ENCODE measurements at places on chromosomes 3 and 15.

GRCh38 chr15:61248790-61249189, 19.7 kb upstream of the RORA start:
- DNase-seq: no peak

GRCh38 chr3:20316238-20316637, 130.2 kb upstream of the SGO1 start:
- no peak for DNase-seq

DNA sequence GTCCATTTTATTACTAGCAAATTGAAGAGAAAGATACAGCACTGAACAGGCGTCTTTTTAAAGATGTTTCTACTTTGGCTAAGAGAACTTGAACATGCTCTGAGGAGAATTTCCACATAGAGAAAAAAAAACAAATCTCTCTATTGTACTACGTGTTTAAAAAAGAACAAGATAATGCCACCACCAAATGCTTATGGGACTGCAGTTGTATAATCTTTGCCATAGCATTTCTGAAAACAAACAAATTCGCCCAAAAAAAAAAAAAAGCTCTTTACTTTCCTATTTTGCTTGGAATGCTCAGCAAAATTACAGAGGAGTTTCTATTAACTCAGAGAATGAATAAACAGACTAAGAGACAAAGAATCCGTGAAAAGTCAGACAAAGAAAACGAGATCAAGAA, 114.2 kb downstream of the CNTN3 start:
- no peak for DNase-seq

- no peak for DNase-seq
Measured at GRCh38 chr3:178067721-178068120, 468.5 kb upstream of the KCNMB2 start.

DNA sequence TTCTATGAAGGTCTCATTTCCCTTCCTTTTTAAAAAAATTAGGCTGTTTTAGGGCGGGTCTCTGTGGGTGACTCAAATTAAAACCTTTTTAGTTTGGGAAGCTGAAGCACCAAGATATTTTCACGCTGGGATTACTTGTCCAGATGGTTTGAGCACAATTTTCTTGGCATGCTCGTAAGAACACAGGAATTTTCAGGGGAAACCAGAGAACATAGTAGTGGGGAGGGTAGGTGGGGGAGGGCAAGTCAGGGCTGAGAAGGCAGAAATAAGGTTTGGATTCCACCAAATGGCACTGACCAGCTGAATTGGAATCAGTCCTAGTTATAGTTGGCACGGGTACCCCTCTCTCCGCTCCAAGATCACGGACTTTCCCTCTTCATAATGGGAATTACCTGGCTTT, 97.3 kb upstream of the LRIG1 start:
- no peak for DNase-seq

DNA sequence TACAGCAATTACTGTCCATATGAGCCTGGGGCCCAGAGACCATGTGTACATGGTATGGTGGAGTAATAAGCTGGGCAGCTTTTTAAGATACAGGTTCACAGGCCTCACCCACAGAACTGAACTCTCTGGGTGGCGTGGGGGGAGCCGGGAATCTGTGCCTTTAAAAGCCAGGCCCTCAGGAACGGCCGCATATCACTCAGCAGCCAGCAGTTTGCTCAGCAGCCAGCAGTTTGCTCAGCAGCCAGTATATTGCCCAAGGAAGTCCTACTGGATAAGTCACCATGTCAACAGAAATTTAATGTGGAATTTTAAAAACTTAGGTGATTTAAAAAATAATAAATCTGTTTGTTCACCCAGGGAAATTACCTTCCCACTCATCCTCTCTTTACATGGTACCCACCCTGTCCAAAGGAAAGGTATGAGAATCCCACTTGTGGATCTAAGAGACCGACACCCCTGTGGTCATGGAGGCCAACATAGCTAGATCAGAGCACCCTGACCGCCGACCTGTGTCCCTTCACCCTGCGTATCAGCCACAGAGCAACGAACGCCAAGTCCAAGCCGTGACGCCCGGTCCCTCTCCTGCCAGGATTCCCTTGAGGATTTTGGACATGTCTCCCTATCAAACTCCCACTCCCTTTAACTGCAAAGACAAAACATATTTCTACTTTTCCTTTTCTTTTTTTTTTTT, 95.7 kb upstream of the CHRM5 start:
- DNase-seq: no peak

- no peak for DNase-seq
Measured at GRCh38 chr15:48060396-48060795, 60.4 kb upstream of the SLC24A5 start.

- no peak for DNase-seq
Measured at GRCh38 chr3:172213904-172214303, 174.5 kb downstream of the FNDC3B start.

GRCh38 chr3:183688874-183689273, 8.7 kb upstream of the YEATS2 start:
- DNase-seq: no peak

DNA sequence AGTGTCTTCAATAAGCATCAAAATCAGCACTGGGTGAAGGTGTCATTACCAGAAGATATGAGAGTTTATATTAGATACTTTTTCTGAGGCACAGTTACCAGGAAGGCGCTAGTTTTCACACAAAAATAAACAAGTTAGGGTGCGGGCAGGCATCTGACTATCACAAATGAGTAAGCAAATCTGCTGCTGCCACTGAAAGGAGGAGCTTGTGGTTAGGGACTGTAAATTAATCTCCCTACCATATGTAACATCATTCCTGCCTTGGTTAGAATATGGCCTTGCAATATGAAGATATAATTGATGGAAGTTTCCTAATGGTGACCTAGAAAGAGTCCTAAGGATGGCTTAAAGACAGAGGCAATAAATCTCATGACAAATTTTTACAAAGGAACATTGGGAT, 19.5 kb upstream of the EID1 start:
- DNase-seq: no peak

- DNase-seq: no peak
Measured at GRCh38 chr3:66419036-66419435, 81.8 kb downstream of the LRIG1 start.

DNA sequence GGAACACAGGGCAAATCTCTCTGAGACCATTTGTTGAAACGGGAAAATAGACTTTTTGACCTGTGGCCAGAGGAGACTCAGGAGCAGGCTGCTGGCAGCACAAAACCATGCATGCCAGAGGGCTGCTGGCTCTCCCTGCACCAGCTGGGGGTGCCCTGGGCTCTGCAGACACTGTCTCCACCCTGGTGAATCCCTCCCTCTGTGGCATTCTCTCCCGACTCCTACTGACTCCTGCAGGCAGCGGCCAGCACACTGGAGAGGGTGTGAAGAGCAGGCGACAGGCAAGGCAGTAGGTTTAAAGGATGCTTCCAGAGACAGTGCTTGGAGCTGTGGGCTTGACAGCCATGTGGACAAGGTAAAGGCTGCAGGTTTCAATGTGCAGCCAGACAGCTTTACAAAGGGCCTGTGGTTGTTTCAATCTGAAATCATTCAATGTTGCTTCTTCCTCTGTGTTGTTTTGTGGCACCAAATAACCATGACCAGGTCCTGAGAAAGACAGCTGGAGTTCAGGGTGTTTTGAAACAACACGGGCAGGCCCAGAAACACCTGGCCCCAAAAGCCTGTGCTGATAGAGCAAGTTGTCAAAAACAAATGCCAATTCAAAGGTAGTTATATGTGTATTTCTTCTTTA, 431.0 kb upstream of the ATP10A start:
- DNase-seq: peak; percentile 1

- DNase-seq: no peak
Measured at GRCh38 chr3:106810300-106810875, 566.9 kb upstream of the CCDC54 start.

DNA sequence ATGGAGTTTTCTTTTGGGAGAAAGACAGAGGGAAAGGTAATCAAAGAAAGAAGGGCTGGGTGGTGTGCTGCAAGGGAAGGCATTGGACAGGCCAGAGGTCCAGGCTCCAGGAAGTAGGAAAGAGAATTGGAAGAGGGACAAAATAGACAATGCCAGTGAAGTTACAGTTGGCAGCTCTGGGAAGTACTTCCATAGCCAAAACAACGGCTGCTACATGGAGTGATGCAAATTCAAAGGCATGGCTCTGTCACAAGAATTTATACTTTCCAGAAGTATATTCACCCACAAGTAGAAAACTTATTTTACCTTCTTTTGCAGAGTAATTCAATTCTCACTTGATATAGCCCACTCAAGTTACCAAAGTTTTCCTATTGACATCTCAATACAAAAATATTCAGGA, 191.5 kb downstream of the TNIK start:
- no peak for DNase-seq

GRCh38 chr3:50412231-50412754, 53.0 kb upstream of the TMEM115 start:
- DNase-seq: no peak

GRCh38 chr15:36803773-36804172, 224.3 kb downstream of the CDIN1 start:
- peak; percentile 79 for DNase-seq

GRCh38 chr15:74610302-74610951, 5.2 kb upstream of the CLK3 start:
- DNase-seq: no peak

GRCh38 chr3:98460220-98460619, 2.8 kb upstream of the OR5K1 start:
- DNase-seq: no peak

Data from HT-29 (cell line).